Pancreas (tissue), 10 donors: ENCODE measurements at places on chromosomes 2 and 18.

DNA sequence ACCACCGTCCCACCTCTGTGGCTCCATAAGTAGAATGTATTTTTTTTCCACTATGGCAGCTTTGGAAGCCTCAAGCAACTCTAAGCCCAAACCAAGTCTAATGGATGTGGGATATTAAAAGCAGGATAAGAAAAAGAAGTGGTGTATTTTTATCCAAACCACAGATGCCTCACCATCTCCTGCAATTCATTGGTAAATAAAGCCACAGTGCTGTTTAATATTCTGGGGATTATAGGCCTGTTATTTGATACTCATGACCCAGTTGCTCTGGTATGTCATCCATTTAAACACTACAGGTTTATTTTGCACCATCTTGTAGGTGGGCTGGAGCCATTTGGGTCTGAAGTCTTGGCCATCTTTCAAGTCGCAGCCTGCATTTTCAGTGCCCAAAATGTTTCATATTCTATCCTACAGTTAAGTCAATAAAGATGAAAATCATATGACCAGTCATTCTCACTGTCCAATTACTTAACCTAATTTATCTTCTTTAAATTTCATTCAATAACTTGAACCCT is 279.5 kb upstream of the EPHA4 start:
- no peak for DNase-seq

- no peak for DNase-seq
Observed at GRCh38 chr2:9519250-9519649, 36.4 kb downstream of the ADAM17 start.

DNA sequence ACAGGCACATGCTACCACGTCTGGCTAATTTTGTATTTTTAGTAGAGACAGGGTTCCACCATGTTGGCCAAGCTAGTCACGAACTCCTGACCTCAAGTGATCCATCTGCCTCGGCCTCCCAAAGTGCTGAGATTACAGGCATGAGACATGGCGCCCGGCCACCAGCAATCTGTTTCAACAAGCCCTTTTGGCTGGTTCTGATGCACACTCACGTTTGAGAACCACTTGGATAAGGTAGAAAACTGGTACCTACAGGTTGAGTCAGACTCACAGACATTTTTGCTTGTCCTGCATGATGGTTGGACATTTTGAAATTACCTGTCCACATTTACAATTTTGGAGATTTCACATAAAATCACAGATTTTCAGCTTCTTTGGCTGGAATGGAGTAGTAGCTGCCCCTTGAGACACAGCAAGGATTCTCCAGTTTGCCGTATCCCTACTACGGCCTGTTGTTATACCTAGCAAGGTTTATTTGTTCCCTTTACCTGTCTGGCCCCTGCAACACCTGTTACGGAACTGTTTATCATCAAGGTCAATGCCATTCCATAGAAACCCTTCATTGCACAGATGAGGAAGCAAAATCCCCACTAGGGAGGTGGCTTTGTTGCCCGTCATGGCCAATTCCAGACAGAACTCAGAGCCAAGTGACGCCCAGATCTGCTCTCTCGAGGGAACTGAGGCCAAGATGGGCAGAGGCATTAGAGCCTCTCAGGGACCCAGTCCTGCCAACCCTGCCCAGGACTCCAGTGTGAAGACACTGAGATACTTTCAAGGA is 31.4 kb upstream of the IGFBP2 start:
- no peak for DNase-seq

GRCh38 chr2:212484563-212485080 is 54.0 kb downstream of the ERBB4 start:
- no peak for DNase-seq

DNA sequence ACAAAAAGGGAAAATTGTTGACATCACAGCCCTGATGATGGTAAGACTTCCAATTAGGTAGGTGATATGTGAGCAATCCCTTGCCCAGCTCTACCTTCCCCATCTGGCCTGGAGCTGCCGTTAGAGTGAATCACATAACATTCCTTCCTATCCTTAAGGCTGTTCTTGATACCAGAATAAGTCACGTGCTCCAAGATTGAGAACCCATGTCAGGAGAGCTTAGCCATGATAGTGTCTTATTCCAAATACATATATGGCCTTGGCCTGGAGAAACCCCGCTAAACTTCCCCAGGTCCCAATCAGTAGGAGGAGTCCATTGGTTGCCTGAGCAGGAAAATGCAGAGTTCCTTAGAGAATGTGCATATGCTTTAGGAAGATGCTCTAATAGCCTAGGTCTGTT is 70.0 kb upstream of the ACVR2A start:
- no peak for DNase-seq

- DNase-seq: peak; percentile 15
Observed at GRCh38 chr18:13548966-13549879, 177.1 kb downstream of the FAM210A start.

- DNase-seq: no peak
Observed at GRCh38 chr2:181419129-181419855, 37.9 kb upstream of the ITGA4 start.

DNA sequence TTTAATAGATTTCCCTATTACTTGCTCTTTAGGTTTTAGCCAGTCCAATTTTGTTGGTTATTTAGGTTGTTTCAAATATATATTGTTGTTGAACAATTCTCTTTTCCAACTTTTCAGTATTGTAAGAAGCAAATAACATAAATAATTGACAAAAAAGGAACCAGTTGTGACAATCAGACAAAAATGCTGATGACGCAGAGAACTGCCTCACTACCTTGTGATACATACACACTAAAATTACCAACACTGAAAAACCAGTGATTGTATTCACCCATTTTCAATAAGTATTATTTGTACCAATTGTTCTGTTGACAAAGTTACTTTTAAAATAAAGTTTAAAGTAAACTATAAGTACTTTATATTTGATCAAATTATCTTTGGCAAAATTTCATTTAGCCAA is 43.1 kb upstream of the NABP1 start:
- no peak for DNase-seq

GRCh38 chr2:11955884-11956291 is 209.5 kb downstream of the LPIN1 start:
- DNase-seq: no peak
